ENCODE measurements at places on chromosomes 2 and 18.

DNA sequence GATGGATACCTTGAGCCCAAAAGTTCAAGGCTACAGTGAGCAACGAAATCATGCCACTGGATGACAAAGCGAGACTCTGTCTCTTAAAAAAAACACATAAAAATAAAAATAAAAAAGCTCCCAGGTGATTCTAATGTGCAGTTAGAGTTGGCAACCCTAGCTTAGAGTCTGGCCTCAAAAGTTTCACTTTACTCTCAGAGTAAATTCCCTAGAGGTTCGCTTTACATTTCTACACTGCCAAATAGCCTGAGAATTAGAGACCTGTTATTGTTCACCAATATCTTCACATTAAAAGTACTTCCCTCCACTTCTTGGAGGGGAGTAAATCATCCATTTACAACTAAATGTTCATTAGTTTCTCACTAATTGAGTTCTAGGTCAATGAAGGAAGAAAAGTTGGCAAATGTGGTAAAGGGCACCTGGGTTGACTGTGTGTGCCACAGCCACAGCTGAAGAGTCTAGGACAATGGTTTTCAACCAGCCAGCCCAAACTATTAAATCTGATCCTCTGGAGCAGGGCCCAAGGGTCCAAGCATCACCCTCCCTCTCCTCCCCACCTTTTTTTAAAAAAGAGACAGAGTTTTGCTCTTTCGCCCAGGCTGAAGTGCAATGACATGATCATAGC lies 15.2 kb upstream of the TMEM37 start:
- DNase-seq, result no peak

DNA sequence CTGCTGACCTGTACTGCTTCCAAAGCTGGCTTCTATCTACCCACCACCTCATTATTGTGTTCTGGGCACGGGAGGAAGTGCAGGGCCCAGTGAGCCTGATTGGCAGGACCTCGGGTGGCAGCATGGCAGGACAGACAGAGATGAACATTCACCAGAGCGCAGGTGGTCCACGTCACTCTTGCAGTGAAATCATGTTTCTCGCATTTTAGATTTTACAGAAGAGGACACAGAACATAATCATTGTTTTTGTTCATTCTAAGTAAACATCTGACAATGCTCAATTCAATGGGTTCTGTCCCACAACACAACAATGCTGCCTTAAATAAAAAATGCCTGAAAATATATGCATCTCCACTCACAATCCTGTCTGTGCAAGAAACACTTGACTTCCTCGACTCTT lies 11.5 kb upstream of the BIN1 start:
- peak; percentile 42 for DNase-seq

DNA sequence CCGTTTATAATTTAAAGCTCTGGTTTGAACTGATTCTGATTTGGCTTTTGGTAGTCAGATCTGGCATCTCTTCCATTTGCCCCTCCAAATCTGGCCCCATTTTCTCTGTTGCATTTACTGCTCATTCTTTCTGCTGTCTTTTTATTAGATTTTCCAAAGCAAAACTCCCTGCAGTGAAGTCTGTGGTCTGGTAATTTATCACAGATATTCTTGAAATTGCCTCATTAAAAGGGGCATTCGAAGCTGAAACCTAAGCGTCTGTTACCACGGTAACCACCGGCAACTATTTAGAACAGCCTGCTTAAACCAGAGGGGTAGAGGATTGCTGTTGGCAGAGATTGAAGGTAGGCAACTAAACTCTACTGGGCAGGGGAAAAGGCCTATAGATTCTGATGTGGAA lies 111.5 kb upstream of the UPP2 start:
- DNase-seq, result no peak

GRCh38 chr2:174577967-174578589 lies 19.5 kb downstream of the WIPF1 start:
- no peak for DNase-seq

DNA sequence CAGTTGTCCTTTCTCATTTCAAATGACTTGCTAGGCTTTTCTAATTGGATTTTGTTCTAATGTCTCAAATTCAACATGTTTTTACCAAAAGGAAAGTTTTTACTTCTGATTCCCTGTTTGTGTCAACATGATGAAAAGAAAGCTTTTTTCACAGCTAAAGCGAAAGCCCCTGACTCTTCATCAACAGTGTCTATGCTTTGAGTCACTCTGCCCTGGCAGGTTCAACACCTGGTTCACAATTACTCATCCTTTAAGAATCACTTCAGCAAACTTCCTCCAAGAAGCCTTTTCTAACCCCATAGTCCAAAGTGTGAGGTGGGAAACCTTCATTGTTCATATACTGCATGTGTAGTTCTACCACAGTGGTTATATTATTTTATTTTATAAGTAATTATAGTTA lies 7.6 kb upstream of the DSG2 start:
- no peak for DNase-seq

Measured in sigmoid colon (tissue), 7 donors.